ENCODE measurements at places on chromosomes 12 and 14.

GRCh38 chr12:46743456-46743855, 82.3 kb downstream of the SLC38A4 start:
- no peak for DNase-seq

DNA sequence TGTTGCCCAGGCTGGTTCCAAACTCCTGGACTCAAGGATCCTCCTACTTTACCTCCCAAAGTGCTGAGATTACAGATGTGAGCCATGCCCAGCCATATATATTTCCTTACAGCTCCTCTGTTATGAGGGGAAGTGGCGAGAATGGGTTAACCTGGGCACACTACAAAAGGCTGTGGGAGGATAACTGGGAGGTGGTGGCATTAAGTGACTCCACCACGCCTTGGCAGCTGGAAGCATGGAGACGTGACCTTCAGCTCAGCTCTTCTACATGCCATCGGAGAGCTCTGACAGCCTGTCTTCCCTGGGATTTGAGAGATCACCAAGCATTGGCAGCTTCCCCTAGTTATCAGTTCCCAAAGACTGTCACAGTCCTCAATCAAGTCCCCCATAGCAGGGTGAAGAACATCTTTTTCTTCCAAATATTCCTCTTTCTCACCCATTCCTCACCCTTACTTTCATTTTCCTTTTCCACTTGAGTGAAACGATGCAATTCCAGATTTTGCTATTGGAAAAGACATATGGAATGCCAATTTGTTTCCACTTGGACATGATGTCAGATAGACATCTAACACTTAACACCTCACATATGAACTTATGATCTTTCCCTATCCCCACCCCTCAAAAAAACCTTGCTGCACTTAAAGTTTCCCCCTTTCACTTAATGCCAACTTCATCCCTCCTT, 48.5 kb downstream of the PHLDA1 start:
- no peak for DNase-seq

GRCh38 chr12:10119066-10119465, 10.9 kb downstream of the CLEC7A start:
- DNase-seq, result no peak

DNA sequence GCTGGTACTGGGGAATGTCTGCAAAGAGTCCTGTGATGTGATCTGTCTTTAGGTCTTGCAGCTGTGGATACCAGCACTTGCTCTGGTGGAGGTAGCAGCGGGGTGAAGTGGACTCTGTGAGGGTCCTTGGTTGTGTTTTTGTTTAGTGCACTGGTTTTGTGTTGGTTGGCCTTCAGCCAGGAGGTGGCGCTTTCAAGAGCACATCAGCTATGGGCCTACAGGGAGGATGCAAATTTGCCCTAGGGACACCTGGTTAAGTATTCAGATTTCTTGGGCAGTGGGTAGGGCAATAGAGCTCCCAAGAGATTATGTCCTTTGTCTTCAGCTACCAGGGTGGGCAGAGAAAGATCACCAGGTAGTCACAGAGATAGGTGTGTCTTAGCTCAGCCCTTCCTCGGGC, 63.8 kb downstream of the PTGER2 start:
- DNase-seq, result no peak

- DNase-seq, result no peak
Measured at GRCh38 chr12:83676781-83677295, 990.1 kb downstream of the TMTC2 start.

- DNase-seq, result no peak
Measured at GRCh38 chr12:46573347-46573658, 200.7 kb upstream of the SLC38A2 start.
